Memory B cell (primary cell): ENCODE measurements at places on chromosomes 13 and 19.

DNA sequence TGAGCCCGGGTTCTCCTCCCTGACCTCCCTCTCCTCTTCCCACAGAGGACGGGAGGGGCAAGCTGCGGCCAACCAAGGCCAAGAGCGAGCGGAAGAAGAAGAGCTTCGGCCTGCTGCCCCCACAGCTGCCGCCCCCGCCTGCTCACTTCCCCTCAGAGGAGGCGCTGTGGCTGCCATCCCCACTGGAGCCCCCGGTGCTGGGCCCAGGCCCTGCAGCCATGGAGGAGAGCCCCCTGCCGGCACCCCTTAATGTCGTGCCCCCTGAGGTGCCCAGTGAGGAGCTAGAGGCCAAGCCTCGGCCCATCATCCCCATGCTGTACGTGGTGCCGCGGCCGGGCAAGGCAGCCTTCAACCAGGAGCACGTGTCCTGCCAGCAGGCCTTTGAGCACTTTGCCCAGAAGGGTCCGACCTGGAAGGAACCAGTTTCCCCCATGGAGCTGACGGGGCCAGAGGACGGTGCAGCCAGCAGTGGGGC, 162.2 kb downstream of the KDM4B start:
- H3K36me3 ChIP-seq = peaks cover 8% of the 10 kb centered on the region
- peaks cover 41% of the 10 kb centered on the region for H3K4me1 ChIP-seq
- H3K4me3 ChIP-seq = peak overlapping the region; percentile 97
- peak overlapping the region; percentile 100 for H3K27ac ChIP-seq
- DNase-seq = peak; percentile 81

GRCh38 chr13:113411216-113412023, 41.9 kb downstream of the ADPRHL1 start:
- H3K4me1 ChIP-seq = no peaks in the 10 kb centered on the region
- no peak for DNase-seq
- peaks cover 2% of the 10 kb centered on the region for H3K36me3 ChIP-seq
- no peak overlapping the region for H3K27ac ChIP-seq
- H3K4me3 ChIP-seq = no peak overlapping the region

- no peaks in the 10 kb centered on the region for H3K36me3 ChIP-seq
- H3K4me3 ChIP-seq = no peak overlapping the region
- H3K27ac ChIP-seq = no peak overlapping the region
- no peaks in the 10 kb centered on the region for H3K27me3 ChIP-seq
- no peak for DNase-seq
- no peaks in the 10 kb centered on the region for H3K4me1 ChIP-seq
Measured at GRCh38 chr13:71464686-71465085, 402.3 kb downstream of the DACH1 start.

- no peak for DNase-seq
- H3K27me3 ChIP-seq = no peaks in the 10 kb centered on the region
- peaks cover 12% of the 10 kb centered on the region for H3K4me1 ChIP-seq
- peak overlapping the region; percentile 79 for H3K27ac ChIP-seq
- H3K36me3 ChIP-seq = peaks cover 6% of the 10 kb centered on the region
Measured at GRCh38 chr19:14091813-14092462, 1.4 kb upstream of the SAMD1 start.

DNA sequence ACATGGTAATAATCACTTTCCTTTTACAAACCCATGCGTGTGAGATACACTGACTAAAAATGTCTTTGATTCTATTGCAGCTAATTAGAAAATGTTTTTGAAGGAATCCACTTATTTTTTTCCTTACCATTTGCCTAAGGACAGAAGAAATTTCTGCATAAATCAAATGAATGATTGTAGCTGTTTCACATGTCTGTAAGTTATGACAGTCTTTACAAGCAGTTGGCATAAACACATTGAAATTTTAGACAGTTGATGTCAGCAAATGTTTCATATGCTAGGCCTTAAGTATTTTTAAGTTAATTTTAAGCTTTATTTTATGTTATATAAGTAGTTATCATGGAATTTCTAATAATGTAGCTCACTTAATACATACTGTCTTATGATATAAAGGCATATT, 598.4 kb upstream of the SLITRK6 start:
- H3K4me1 ChIP-seq = no peaks in the 10 kb centered on the region
- no peak for DNase-seq
- H3K27ac ChIP-seq = no peak overlapping the region
- H3K36me3 ChIP-seq = no peaks in the 10 kb centered on the region

GRCh38 chr19:29694161-29694560, 20.9 kb downstream of the C19orf12 start:
- H3K27me3 ChIP-seq = no peaks in the 10 kb centered on the region
- H3K36me3 ChIP-seq = peaks cover 4% of the 10 kb centered on the region
- peaks cover 17% of the 10 kb centered on the region for H3K4me1 ChIP-seq

DNA sequence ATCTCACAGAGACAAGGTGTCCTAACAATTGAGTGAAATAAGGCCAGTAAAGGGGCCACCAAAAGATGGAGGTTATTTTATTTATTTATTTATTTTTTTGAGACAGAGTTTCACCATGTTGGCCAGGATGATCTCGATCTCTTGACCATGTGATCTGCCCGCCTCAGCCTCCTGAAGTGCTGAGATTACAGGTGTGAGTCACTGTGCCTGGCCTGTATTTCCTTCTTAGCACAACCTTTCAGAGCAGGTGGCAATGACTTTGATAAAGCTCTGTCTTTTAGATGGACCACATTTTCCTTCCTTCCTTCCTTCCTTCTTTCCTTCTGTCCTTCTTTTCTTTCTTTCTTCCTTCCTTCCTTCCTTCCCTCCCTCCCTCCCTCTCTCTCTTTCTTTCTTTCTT, 11.0 kb upstream of the DOCK6 start:
- H3K4me3 ChIP-seq = no peak overlapping the region
- DNase-seq = no peak
- H3K27me3 ChIP-seq = peaks cover 6% of the 10 kb centered on the region
- peaks cover 4% of the 10 kb centered on the region for H3K36me3 ChIP-seq
- H3K4me1 ChIP-seq = no peaks in the 10 kb centered on the region

- peak overlapping the region; percentile 85 for H3K27ac ChIP-seq
- peak; percentile 21 for DNase-seq
Measured at GRCh38 chr13:44436589-44437337, 63.1 kb downstream of the SERP2 start.

DNA sequence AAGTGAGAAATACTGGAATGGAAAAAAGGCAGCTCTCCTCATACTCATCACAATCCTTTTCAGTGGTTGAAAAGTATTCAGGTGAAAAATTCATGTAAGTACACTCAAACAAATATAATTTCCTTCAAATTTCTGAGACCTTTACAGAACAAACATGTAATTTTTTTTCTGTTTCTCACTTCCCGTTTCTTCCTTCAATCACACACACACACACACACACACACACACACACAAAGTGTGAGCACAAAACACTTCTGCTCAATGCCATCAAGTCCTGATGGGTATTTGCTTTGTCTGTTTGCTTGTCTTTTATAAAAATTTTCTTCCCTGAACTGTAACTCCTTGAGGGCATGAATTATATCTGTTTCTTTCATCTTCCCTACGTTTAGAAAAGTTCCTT, 110.6 kb downstream of the LIG4 start:
- DNase-seq = no peak
- H3K36me3 ChIP-seq = no peaks in the 10 kb centered on the region
- H3K27ac ChIP-seq = no peak overlapping the region
- peaks cover 2% of the 10 kb centered on the region for H3K27me3 ChIP-seq

- no peaks in the 10 kb centered on the region for H3K4me1 ChIP-seq
- DNase-seq = no peak
- H3K36me3 ChIP-seq = no peaks in the 10 kb centered on the region
- no peak overlapping the region for H3K4me3 ChIP-seq
- H3K27me3 ChIP-seq = no peaks in the 10 kb centered on the region
- H3K27ac ChIP-seq = no peak overlapping the region
Measured at GRCh38 chr13:36098080-36098479, 33.1 kb downstream of the DCLK1 start.

- H3K27ac ChIP-seq = peak overlapping the region; percentile 36
- DNase-seq = no peak
- H3K4me1 ChIP-seq = peaks cover 21% of the 10 kb centered on the region
- no peak overlapping the region for H3K4me3 ChIP-seq
- peaks cover 21% of the 10 kb centered on the region for H3K36me3 ChIP-seq
Measured at GRCh38 chr19:17210296-17210695, 4.9 kb upstream of the USE1 start.

DNA sequence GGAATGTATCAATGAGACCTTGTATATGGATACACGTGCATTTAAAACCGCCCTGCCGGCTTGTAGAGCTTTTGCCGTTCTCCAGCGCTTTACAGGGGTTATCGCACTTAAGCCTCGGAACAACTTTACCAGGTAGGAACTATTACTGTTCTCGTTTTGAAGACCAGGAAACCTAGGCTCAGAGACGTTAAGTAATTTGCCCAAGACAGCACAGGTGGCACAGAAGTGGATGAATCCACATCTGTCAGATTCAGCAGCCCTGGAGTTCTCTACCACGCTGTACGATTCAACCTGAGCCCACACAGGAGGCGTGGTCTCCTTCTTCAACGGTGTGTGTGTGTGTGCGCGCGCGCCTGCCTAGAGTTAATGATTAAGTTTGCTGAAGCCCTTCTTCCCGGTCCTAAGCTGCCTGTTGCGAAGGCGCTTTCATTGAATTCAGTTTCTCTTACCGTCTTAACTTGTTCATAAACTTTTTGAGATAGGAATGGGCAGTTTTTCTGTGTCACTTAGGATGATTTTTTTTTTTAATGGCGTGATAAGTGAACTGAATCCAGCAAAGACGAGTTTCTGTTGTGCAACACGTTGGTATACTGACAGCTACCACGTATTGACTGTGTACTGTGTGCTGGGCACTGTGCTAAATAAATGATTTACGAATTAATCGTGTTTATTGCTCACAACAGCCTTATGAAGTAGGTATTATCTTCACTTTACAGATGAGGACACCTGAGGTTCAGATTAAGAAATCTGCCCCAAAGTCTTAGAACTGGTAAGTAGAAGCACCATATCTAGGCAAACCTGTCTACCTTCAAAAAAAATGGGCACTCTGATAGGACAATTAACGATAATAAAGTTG, 67.4 kb downstream of the KCNRG start:
- H3K36me3 ChIP-seq = peaks cover 11% of the 10 kb centered on the region
- H3K27ac ChIP-seq = peak overlapping the region; percentile 97
- peaks cover 18% of the 10 kb centered on the region for H3K4me1 ChIP-seq

- H3K4me1 ChIP-seq = peaks cover 18% of the 10 kb centered on the region
- no peak overlapping the region for H3K27ac ChIP-seq
- peak overlapping the region; percentile 85 for H3K4me3 ChIP-seq
Measured at GRCh38 chr19:50556282-50557008, 11.8 kb downstream of the LRRC4B start.

- H3K4me1 ChIP-seq = no peaks in the 10 kb centered on the region
- H3K4me3 ChIP-seq = no peak overlapping the region
- no peak for DNase-seq
- no peaks in the 10 kb centered on the region for H3K36me3 ChIP-seq
- H3K27me3 ChIP-seq = peaks cover 2% of the 10 kb centered on the region
Measured at GRCh38 chr13:105159841-105160240, 1375.6 kb downstream of the EFNB2 start.

DNA sequence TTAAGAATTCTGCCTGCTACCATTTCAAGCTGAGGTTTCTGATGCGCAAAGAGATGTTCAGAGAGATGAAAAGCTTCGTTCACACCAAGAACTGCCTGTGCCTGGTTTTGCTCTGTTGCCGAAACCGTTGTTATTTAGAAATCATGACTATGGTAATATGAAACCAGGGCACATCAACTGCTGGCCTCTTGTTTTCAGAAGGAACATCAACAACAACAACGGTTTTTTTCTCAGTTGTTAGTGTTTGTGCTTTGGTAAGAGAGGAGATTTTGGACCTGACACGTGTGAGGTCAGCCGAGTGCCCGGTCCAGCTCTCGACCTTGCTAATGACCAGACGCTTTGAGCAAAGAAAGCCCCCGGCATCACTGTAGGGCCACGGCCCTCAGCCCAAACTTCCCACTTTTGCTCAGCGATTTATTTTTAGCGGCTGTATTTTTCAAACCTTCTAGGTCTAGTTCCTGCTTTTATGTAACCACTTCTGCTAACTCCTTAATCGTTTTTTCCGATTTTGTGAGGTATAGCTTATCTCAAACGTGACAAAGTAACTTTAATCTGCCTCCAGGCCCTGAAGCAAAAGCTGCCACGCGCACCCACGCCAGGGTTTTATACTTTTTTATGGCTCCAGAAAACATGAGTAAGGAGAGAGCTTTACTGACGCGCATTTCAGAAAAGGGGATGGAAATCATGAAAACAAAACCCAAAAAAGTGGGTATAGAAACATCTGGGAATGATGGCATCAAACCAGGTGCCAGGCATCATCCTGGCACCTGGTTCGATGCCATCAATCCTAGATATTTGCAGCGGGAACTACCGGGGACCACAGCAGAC, 42.0 kb downstream of the KLF2 start:
- H3K36me3 ChIP-seq = no peaks in the 10 kb centered on the region
- H3K27ac ChIP-seq = no peak overlapping the region
- DNase-seq = peak; percentile 57
- H3K27me3 ChIP-seq = no peaks in the 10 kb centered on the region
- peaks cover 51% of the 10 kb centered on the region for H3K4me1 ChIP-seq

- no peaks in the 10 kb centered on the region for H3K27me3 ChIP-seq
- DNase-seq = no peak
- H3K4me1 ChIP-seq = no peaks in the 10 kb centered on the region
Measured at GRCh38 chr19:1987197-1988187, 28.0 kb downstream of the BTBD2 start.

DNA sequence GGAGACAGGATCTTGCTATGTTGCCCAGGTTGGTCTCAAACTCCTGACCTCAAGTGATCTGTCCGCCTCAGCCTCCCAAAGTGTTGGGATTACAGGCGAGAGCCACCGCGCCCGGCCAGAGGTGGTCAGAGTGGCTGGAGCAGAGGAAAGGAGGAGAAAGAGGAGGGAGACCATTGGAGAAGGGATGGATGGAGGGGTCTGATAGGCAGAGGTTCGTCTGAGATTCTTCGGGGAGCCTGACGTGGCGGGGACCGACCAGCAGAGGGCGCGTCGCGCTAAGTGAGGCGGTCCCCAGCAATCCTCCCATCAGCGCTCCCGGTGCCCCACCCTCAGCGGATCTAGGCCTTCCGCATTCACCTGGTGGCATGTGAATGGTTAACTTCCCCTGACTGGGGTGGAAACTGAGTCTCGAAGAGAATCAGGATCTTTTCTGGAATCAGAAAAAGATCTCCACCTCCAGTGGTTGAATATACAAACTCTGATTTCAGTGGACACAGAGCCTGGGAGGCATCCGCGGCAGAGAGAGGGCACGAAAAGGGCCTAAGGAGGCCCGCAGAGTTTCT, 8.8 kb downstream of the GTPBP3 start:
- H3K4me1 ChIP-seq = peaks cover 6% of the 10 kb centered on the region
- H3K27ac ChIP-seq = no peak overlapping the region
- no peaks in the 10 kb centered on the region for H3K36me3 ChIP-seq
- no peak overlapping the region for H3K4me3 ChIP-seq
- H3K27me3 ChIP-seq = peaks cover 11% of the 10 kb centered on the region
- peak; percentile 78 for DNase-seq

- no peaks in the 10 kb centered on the region for H3K4me1 ChIP-seq
- no peaks in the 10 kb centered on the region for H3K36me3 ChIP-seq
- no peak for DNase-seq
- peaks cover 5% of the 10 kb centered on the region for H3K27me3 ChIP-seq
Measured at GRCh38 chr13:75963302-75963701, 327.2 kb downstream of the LMO7 start.

- H3K27me3 ChIP-seq = peaks cover 4% of the 10 kb centered on the region
- H3K4me3 ChIP-seq = no peak overlapping the region
- H3K27ac ChIP-seq = no peak overlapping the region
- DNase-seq = no peak
- H3K36me3 ChIP-seq = no peaks in the 10 kb centered on the region
Measured at GRCh38 chr19:44662691-44663385, 8.4 kb upstream of the CEACAM19 start.
